Gastrocnemius medialis (tissue), 4 donors: ENCODE measurements at places on chromosomes 1 and 21. TPM values are rescaled to one million over a fixed set of nuclear protein-coding genes. Genes with fewer than 3 reads are reported as not detected.

The PRAMEF20 gene
- not detected for total RNA-seq

The URB2 gene
- 9.9 TPM for total RNA-seq

DNA sequence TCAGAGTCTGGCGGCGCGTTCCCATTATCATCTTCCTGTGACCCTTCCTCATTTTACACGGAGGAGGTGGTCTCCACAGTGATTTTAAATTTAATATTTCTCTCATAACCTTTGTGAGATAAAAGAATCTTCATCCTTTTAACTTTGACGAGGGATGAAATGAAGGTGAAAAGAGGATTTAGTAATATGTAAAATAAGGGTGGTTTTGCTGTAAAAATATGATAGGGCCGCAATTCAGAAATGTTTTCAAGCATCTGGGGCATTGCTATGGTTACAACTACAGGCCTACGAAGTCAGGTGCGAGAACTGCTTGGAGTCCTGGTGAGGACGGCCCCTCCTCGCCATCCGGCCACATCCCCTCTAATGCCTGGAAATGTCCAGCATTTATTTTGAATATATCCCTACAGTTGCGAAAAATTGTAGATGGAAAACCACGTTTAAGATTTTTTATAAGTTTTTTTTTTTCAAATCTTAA is 422 bp upstream of the RSBN1 start:
- peaks cover 23% of the 10 kb centered on the region for H3K4me1 ChIP-seq
- no peaks in the 10 kb centered on the region for H3K36me3 ChIP-seq
- H3K27me3 ChIP-seq: no peaks in the 10 kb centered on the region
- no peak for DNase-seq
- H3K4me3 ChIP-seq: peak overlapping the region; percentile 96
- H3K27ac ChIP-seq: peak overlapping the region; percentile 96

- DNase-seq: no peak
- H3K4me3 ChIP-seq: no peak overlapping the region
- no peaks in the 10 kb centered on the region for H3K4me1 ChIP-seq
- H3K27ac ChIP-seq: no peak overlapping the region
- no peaks in the 10 kb centered on the region for H3K27me3 ChIP-seq
Observed at GRCh38 chr1:219514728-219515127, 98.2 kb downstream of the ZC3H11B start.

DNA sequence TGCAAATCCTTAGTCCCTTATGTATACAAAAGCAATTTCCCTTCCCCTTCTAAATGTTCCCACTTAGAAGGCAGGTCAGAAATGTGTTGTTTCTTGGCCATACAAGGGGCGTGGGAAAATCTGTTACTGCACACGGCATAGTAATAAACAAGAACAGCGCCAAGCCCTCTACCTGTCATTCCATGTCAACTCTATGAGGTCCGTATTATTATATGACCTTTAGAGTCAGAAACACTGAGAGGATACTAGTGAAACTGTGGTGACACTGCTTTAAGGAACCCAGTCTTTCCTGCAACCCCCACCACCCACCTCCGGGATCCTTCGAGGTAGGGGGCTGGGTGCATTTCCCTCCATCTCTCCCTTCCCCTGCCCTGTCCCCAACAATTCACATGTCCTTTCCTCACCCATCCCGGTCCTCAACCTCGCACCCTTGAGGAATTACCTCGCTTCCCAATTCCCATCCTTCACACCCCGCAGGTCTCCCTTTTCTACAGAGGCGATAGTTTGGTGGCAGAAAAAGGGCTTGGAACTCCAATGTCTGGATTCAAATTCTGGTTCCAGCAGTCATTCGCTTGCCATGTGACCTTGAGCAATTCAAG is 647 bp downstream of the SDHB start:
- H3K36me3 ChIP-seq: peaks cover 16% of the 10 kb centered on the region
- H3K4me3 ChIP-seq: peak overlapping the region; percentile 97
- H3K27ac ChIP-seq: peak overlapping the region; percentile 96
- no peaks in the 10 kb centered on the region for H3K27me3 ChIP-seq
- DNase-seq: no peak
- H3K4me1 ChIP-seq: peaks cover 24% of the 10 kb centered on the region
